ENCODE measurements at places on chromosomes 13 and 19.

DNA sequence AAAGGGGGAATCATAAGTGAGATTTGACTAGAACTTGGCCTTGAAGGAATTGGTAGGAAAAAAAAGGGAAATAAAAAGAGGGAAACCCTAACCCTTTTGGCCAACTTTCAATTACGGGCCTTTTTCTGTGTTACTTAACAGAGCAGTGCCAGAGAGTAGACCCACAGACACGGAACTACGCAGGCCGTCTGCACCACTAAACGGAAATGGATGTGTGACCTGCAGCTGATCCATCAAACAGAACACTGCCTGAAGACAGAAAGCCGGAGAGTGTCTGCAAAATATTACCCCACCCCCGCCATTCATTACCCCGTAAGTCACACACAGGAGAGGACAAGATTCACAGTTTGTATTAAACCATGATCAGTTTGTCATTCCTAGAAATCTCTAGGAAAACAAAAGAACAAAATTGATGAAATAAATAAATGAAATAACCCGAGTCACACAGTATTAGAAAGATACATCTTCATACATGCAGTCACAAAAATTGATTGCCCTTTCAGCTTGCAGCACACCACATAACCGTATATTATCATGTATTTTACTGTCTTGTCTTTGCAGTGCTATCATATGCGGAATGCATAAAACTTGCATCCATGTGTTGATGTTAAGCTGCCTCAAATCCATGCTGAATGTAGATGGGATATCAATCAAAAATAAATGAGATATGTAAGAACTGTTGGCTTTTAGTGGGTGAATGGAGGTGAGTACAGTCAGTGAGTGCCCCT lies 424.7 kb downstream of the IRS2 start:
- DNase-seq, result no peak
- H3K27me3 ChIP-seq, result no peaks in the 10 kb centered on the region
- H3K36me3 ChIP-seq, result no peaks in the 10 kb centered on the region
- no peaks in the 10 kb centered on the region for H3K4me1 ChIP-seq

DNA sequence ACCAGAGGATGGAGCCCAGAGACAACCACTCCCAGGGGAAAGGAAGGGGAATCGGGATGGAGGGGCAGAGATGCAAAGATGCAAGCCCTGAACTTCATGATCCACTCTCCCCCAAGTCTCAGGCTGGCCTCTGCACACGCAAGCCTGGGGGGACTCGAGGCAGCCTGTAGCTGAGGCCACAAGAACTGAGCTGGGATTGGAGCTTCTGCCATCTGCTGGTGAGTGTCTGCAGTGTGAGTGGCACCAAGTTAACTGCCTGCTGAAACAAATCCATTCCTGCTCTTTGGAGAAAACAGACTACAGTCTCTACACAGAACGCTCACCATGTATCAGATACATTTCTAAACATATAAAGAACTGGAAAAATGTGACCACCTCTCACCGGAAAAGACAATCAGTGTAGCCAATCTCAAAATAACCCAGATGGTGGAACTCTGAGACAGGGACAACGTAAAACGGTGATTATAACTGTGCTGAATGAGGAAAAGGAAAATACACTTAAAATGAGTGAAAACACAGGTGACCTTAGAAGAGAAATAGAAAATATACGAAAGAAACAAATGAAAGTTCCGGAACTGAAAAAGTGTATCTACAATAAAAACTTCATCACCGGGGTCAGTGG lies 62.1 kb downstream of the KLF2 start:
- peak; percentile 27 for DNase-seq
- H3K4me3 ChIP-seq, result no peak overlapping the region
- H3K36me3 ChIP-seq, result no peaks in the 10 kb centered on the region

GRCh38 chr19:49475995-49476880 lies 2.2 kb downstream of the FLT3LG start:
- no peaks in the 10 kb centered on the region for H3K27me3 ChIP-seq
- no peak overlapping the region for H3K27ac ChIP-seq
- DNase-seq, result no peak
- no peaks in the 10 kb centered on the region for H3K4me1 ChIP-seq
- H3K36me3 ChIP-seq, result no peaks in the 10 kb centered on the region

GRCh38 chr13:113722921-113723320 lies 36.1 kb upstream of the TMEM255B start:
- no peak overlapping the region for H3K27ac ChIP-seq
- no peaks in the 10 kb centered on the region for H3K4me1 ChIP-seq
- no peaks in the 10 kb centered on the region for H3K36me3 ChIP-seq
- no peaks in the 10 kb centered on the region for H3K27me3 ChIP-seq

DNA sequence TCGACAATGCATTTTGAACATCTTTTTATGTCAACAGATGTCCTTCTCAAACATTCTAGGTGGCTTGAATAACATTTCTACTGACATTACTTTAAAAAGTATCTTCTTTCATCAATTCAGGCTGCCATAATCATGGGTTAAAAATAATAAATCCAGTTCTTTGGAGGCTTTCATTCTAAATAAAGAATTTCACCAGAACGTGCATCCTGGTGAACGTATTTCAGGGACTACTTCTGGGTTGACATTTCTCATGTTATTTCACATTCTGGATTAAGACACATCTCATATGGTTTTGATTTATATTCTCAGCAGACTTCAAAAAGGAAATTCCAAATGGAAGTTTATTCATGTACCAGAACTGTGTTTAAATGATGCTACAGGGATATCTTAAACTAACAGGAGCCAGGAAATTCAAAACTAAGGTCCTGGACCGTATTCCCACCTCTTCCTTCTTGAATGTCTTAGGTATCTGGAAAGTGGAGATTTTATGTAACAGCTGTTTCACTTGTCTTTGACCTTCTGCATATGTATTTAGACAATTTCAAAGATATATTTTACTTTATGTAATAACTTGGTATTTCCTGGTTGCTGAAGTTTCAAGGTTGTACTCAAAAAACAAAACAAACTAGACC lies 107.2 kb downstream of the STARD13 start:
- H3K4me1 ChIP-seq, result no peaks in the 10 kb centered on the region
- no peaks in the 10 kb centered on the region for H3K36me3 ChIP-seq
- no peak overlapping the region for H3K27ac ChIP-seq
- no peak for DNase-seq

DNA sequence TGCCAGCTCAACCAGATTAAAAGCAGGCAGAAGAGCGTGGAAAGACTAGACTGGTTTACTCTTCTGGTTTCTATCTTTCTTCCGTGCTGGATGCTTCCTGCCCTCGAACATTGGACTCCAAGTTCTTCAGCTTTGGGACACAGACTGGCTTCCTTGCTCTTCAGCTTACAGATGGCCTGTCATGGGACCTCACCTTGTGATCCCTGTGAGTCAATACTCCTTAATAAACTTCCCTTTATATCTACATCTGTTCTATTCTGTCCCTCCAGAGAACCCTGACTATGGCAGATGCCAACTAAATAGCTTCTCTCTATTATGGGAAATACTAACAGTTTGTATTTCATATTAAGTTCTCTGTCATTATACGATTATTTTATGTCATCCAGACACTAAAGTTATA lies 609.1 kb downstream of the LMO7 start:
- H3K36me3 ChIP-seq, result no peaks in the 10 kb centered on the region
- no peaks in the 10 kb centered on the region for H3K4me1 ChIP-seq
- no peaks in the 10 kb centered on the region for H3K27me3 ChIP-seq
- DNase-seq, result no peak
- H3K27ac ChIP-seq, result no peak overlapping the region
- H3K4me3 ChIP-seq, result no peak overlapping the region

DNA sequence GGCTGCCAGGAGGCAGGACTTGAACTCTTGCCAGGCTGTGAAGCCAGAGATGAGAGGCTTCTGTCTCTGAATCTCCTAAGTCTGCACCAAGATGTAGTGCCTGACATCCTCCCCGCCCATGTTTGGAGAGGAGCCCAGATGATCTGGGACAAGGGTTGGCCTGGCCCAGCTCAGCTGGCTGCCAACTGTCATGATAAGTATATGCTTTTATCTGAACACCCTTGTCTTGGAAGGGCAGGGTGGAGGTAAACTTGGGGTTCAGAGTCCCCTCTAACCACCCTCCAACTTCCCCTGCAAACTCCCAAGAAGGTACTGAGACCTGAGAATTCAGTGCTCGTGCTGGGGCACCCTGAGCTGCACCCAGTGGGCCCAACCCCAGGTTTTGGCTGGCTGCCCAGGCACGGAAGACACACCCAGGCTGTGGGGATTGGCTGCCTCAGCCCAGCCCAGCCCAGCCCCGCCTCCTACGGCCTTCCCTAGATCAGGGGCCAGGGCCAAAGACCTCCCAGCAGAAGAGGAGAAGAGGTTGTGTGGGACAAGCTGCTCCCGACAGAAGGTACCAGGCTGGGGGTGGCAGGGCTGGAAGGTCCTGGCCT lies at the start of gene CYP4F12:
CYP4F12 (plus strand) TSS at position 508 of the 596 bp plus-strand sequence. CDS start 443 bp downstream, outside the sequence.
- H3K27ac ChIP-seq, result no peak within 1 kb of the TSS
- H3K4me3 ChIP-seq, result no peak within 1 kb of the TSS
- H3K4me1 ChIP-seq, result no peaks in the 10 kb centered on the region
- H3K36me3 ChIP-seq, result no peaks in the 10 kb centered on the region
- DNase-seq, result no peak

DNA sequence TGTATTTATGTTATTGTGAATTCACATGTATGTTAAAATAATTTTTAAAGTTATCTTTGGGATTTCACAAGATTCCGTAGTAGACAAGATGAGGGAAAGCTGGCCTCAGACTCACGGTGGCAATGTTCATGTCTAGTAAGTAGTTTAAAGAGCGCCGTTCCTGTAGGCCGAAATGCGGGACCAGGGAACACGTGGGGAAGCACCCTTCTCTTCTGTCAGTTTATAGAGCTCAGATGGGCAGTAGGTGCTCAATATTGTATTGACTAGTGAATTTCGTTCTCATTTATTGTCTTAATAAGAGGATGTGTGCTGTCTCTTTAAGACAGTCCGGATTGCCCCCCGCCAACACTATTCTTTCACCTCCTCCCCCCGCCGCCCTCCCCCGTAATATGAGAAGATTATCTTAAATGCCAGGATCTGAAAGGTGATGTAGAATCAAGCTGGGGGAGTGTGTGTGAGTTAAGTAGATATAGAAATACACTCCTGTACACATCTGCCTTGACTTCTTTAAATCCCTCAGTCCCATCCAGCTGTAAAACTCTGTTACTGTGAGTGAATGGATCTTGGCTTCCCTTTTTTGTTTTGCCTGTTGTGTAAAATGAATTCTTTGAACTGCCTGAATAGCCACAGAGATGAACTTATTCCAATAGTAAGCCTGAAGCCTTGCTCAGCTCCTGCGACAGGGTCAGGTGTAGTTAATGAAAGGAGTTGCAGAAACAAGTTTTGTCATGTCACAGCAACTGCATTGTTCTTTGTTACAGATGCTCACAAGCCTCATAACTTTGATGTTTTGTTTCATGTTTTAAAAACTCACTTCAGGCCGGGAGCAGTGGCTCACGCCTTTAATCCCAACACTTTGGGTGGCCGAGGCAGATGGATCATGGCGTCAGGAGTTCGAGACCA lies 1.3 kb downstream of the LAMP1 start:
- peak overlapping the region; percentile 90 for H3K4me3 ChIP-seq
- peaks cover 3% of the 10 kb centered on the region for H3K36me3 ChIP-seq
- peaks cover 4% of the 10 kb centered on the region for H3K4me1 ChIP-seq
- H3K27ac ChIP-seq, result peak overlapping the region; percentile 84
- DNase-seq, result no peak

DNA sequence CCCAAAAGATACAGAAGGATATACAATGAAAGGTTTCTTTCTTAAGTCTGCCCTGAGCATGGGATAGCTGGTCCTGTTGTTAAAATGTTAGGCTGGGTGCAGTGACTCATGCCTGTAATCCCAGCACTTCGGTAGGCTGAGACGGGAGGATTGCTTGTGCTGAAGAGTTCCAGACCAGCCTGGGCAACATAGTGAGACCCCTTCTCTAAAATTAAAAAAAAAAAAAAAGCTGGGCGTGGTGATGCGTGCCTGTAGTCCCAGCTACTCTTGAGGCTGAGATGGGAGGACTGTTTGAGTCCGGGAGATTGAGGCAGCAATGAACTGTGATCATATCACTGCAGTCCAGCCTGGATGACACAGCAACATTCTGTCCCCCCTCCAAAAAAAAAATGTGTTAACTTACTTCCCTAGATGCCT lies 52.5 kb upstream of the SHKBP1 start:
- no peaks in the 10 kb centered on the region for H3K27me3 ChIP-seq
- no peaks in the 10 kb centered on the region for H3K36me3 ChIP-seq
- 0 out of 2 replicates have a peak, but pooled peaks cover 1% of the 10 kb centered on the region for H3K4me1 ChIP-seq

DNA sequence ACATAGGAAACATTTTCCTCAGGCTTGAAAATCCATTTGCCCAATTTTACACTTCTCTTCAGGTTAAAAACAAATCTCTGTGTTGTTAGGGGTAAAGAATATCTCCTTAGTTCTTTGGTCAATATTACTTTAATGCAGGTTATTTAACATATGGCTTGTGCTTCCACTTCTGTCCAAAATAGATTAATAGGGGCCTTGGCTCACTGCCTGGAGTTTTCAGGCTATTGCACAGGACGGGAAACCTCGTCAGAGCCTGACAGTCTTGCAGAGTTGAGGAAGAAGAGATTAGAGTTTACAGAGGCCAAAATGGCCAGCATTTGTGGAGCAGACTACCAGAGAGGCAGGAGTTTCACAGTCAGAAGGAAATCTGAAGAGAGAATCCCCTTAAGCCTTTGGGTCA lies 863.9 kb upstream of the GPC6 start:
- no peaks in the 10 kb centered on the region for H3K36me3 ChIP-seq
- H3K4me1 ChIP-seq, result no peaks in the 10 kb centered on the region
- no peaks in the 10 kb centered on the region for H3K27me3 ChIP-seq
- no peak overlapping the region for H3K27ac ChIP-seq
- H3K4me3 ChIP-seq, result no peak overlapping the region

- H3K4me1 ChIP-seq, result no peaks in the 10 kb centered on the region
- no peak for DNase-seq
- no peak overlapping the region for H3K4me3 ChIP-seq
- no peak overlapping the region for H3K27ac ChIP-seq
Observed at GRCh38 chr13:78784014-78784750, 125.2 kb upstream of the OBI1 start.

DNA sequence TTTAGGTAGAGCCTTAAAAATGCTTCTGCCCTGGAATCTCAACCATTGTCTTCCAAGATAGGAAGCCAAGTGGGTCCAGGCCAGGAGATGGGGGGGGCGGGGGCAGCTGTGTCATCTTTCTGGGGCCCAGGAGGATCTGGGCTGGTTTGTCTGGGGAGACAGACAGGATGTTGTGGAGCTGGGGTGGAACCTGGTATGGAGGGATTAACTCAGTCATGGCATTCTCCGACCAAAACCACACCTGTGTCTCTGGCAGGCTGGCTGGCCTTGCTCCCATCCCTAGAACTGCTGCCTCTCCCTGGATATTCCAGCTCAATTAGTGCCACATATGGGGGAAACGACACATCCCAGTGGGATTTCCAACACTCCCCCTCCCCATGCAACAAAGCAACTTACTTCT lies 2.7 kb upstream of the MAP2K7 start:
- no peak for DNase-seq
- no peak overlapping the region for H3K4me3 ChIP-seq
- no peaks in the 10 kb centered on the region for H3K36me3 ChIP-seq
- no peak overlapping the region for H3K27ac ChIP-seq
- peaks cover 6% of the 10 kb centered on the region for H3K4me1 ChIP-seq

DNA sequence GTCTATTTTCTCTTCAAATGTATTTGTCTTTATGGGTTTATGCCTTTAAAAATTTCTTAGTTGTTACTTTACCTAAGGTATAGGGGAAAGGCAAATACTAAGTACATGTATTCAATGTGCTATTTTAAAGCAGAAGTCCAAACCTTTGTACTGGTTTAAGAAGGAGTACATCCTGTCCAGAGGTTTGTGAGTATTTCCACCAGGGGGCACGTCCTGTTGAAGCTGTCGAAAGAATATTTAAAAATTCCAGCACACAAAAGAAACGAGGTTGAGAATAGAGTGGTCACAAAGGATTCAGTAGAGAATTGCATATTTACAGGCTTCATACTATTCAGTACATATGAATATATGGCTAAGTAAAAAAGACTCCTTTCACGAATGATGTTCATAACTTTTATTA lies 59.8 kb downstream of the URI1 start:
- no peak overlapping the region for H3K27ac ChIP-seq
- peaks cover 6% of the 10 kb centered on the region for H3K4me1 ChIP-seq
- H3K27me3 ChIP-seq, result no peaks in the 10 kb centered on the region
- no peak for DNase-seq
- peaks cover 8% of the 10 kb centered on the region for H3K36me3 ChIP-seq
